A549 treated with Mapracorat at 1 μM for 4 hours (cell line): ENCODE measurements at places on chromosomes 4 and X. TPM values are rescaled to one million over a fixed set of nuclear protein-coding genes. Genes with fewer than 3 reads are reported as not detected.

The ITM2A gene
- 0.31 TPM in 1 of 5 replicates, not detected in the others for total RNA-seq

The SLC10A4 gene
- total RNA-seq = 4.2 to 7.5 TPM (median 7.1 TPM) in 5 replicates

The PNMA6F gene
- not detected in 5 replicates for total RNA-seq

The YTHDC1 gene
- 31.4 to 35.1 TPM (median 32.7 TPM) in 5 replicates for total RNA-seq

The FAM47A gene
- not detected in 5 replicates for total RNA-seq

The SEC24D gene
- 12.2 to 17.4 TPM (median 14.8 TPM) in 5 replicates for total RNA-seq

The NAA11 gene
- not detected in 5 replicates for total RNA-seq

The DSPP gene
- not detected in 5 replicates for total RNA-seq

The CPZ gene
- total RNA-seq = 0.17 to 0.41 TPM (median 0.37 TPM) in 5 replicates

The CNGA1 gene
- total RNA-seq = not detected in 5 replicates

The PAGE2B gene
- not detected in 5 replicates for total RNA-seq

The BCORL1 gene
- total RNA-seq = 7.2 to 12.3 TPM (median 10.0 TPM) in 5 replicates

The PPBP gene
- 0.21 TPM in 1 of 5 replicates, not detected in the others for total RNA-seq

The MSX1 gene
- 4.6 to 10.0 TPM (median 8.2 TPM) in 5 replicates for total RNA-seq

The RAB33A gene
- total RNA-seq = 0.13 to 0.32 TPM (median 0.27 TPM) in 5 replicates

The SH2D1A gene
- total RNA-seq = not detected in 5 replicates

The PHOX2B gene
- not detected in 5 replicates for total RNA-seq

The CXorf66 gene
- not detected in 5 replicates for total RNA-seq

The FLNA gene
- 1,424 to 1,705 TPM (median 1,562 TPM) in 5 replicates for total RNA-seq

The CFI gene
- total RNA-seq = 0.46 to 0.97 TPM (median 0.69 TPM) in 5 replicates

The GUF1 gene
- total RNA-seq = 7.9 to 10.1 TPM (median 8.8 TPM) in 5 replicates

The LRCH2 gene
- not detected in 5 replicates for total RNA-seq

The FGFRL1 gene
- 13.2 to 22.9 TPM (median 18.8 TPM) in 5 replicates for total RNA-seq

The LONRF3 gene
- total RNA-seq = 2.5 to 3.9 TPM (median 3.3 TPM) in 5 replicates

The HPSE gene
- 1.1 to 1.6 TPM (median 1.2 TPM) in 5 replicates for total RNA-seq
